ENCODE measurements at places on chromosomes 16 and 17.

DNA sequence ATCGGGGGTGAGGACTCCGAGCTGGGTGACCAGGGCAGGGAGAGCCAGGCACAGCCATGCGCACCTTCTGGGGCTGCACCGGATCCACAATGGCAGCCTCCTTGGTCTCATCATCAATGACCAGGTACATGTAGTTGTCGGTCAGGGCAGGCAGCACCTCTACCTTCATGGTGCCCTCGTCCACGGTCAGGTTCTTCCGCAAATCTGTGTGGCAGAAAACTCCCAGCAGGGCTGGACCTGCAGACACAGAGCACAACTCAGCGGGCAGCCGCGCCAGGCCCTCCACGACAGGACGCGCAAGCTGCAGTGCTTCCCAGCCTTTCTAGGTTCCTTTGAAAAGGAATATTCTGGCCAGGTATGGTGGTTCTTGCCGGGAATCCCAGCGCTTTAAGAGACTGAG is 3.8 kb downstream of the HAGH start:
- DNase-seq = no peak

- DNase-seq = no peak
Measured at GRCh38 chr17:56448371-56448770, 145.1 kb upstream of the NOG start.

- no peak for DNase-seq
Measured at GRCh38 chr17:72470734-72471133, 349.9 kb downstream of the SOX9 start.

DNA sequence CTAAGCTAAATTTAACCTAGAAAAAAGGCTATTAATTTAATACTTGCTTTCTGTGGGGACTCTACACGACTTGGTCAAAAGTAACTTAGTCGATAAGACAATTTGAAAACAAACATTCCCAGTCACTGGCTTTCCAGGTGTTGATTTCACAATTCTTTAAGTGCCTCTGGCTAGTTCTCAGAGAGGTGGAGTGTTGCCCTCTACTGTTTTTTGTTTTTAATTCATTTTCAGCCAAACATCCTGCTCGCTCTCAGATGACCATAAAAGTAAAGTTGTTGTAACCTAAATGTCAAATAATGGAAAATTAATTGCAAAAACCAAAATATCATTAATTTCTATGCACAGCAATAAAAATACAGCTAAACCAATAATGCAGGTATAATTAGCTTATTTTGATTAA is 107.1 kb downstream of the MYO1D start:
- DNase-seq = no peak

GRCh38 chr17:6177941-6178694 is 107.9 kb downstream of the WSCD1 start:
- no peak for DNase-seq

DNA sequence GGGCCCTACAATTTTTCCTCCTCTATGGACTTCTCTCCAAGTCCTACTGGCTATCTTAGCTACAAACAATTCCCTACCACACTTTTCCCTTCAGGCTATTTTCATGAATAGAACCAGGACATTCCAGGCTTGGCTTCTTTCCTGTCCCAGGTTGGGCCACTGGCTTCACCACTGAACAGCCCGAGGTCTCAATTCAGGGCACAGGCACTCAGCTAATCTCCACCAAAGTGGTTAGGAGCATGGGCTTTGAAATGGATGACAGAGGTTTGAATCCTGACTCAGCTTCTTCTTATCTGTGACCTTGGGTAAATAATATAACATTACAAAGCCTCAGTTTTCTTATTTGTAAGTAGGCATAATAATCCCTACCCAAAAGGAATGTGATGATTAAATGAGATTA is 50.9 kb upstream of the ZNF629 start:
- no peak for DNase-seq

GRCh38 chr17:12867726-12868125 is 78.4 kb downstream of the ARHGAP44 start:
- DNase-seq = no peak

DNA sequence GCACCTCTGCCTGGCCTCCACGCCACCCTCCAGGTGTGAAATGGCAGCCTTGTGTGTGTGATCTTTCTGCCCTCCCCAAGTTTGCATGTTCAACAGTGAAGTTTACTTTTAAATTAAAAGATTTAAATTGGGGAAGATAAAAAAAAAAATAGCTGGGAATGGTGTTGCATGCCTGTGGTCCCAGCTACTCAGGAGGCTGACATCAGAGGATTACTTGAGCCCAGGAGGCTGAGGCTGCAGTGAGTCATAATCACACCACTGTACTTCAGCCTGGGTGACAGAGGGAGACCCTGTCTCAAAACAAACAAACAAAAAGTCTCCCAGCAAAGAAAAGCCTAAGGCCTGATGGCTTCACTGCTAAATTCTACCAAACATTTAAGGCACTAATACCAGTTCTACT is 35.4 kb upstream of the RNF43 start:
- peak; percentile 8 for DNase-seq

DNA sequence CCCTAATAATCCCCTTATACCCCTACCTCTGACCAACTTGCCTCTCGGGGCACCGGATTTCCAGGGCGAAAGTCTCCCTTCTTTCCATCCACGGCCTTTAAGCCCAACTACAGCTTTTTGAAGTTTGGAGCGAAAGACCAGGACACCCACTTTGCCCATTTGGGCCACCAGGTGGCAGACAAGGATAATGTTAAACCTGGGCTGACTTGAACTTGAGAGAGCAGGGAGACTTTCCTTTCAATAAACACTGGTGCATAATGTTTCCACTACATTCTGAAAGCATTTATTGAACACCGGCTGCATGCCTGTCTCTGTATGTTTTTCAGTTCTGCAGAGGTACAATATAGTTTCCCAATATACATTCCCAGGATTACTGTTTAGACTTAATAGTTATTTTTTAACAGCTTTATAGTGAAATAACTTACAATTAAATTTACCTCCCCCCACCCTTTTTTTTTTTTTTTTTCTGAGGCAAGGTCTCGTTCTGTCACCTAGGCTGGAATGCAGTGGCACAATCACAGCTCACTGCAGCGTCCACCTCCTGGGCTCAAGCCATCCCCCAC is 6.9 kb upstream of the CES3 start:
- peak; percentile 55 for DNase-seq

GRCh38 chr17:59890720-59891119 is 2.0 kb downstream of the TUBD1 start:
- peak; percentile 31 for DNase-seq

Measured in foreskin keratinocyte (primary cell).